ENCODE measurements at places on chromosomes 7 and 10.

GRCh38 chr10:16681521-16681920 is 135.7 kb downstream of the RSU1 start:
- no peak for DNase-seq

DNA sequence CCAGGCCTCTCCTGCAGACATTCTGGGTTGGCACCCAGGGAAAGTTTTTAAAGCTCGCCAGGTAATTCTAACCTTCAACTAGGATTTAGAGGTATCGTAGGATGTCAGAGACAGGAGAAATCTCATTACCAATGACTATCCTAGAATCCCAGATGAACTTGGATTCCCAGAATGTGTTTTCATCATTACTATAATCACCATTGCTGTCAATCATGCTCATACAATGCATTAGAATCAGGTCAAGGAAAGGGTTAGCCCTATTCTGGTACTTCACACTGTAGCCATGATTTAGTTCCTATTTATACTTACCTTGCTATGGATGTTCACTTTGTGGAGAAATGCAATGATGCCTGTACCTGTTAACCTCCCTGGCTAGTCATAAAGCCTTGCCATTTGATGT is 67.0 kb upstream of the GPR158 start:
- DNase-seq = no peak

GRCh38 chr10:45308707-45309106 is 6.7 kb downstream of the OR13A1 start:
- no peak for DNase-seq

DNA sequence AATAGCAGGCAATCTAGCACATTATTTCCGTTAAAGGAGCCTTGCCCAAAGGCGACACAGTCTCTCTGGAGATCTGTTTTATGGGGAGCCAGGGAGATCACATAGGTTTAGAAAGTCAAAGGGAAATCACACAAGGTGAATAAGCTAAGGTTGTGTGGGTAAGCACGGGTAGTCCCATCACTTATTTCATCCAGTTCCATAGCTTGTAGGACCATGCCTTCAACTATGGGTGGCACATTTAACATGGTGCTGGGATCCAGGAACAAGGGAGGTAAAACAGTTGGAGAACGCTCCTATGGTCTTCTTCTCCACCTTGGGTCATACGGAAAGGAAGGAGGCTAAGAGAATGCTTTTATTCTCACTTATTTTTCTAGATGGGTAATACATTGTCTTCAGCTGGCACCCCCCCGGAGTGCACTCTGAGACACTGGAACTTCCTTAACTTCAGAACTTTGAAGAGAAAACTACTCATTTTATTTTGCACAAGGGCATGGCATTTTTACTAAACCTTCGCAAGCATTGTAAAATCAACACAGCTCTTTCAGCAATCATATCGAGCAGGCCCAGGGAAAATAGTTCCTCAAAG is 435.4 kb downstream of the KIF20B start:
- no peak for DNase-seq

DNA sequence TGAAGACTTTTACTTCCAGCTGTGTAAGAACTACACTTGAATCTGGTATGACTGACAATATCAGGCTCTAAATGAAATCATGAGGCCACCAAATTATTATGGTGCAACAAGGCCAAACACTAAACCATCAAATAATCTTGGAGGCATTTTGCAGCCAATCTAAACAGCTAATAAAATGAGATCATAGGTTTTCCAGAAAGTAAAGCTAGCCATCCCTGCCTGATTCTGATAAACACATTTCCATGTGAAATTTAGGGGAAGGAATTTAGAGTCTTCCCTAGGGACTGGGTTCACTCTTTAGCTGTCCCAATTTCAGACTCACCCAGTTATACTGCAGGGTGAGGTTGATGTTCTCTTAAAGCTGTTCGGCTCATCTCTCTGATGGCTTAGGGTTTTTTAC is 190.3 kb upstream of the TMEM196 start:
- no peak for DNase-seq

- no peak for DNase-seq
Measured at GRCh38 chr10:7795605-7796004, 7.6 kb downstream of the ATP5F1C start.

- no peak for DNase-seq
Measured at GRCh38 chr10:78981970-78982281, 86.8 kb upstream of the ZMIZ1 start.

- no peak for DNase-seq
Measured at GRCh38 chr7:95517870-95518269, 32.1 kb downstream of the ASB4 start.

DNA sequence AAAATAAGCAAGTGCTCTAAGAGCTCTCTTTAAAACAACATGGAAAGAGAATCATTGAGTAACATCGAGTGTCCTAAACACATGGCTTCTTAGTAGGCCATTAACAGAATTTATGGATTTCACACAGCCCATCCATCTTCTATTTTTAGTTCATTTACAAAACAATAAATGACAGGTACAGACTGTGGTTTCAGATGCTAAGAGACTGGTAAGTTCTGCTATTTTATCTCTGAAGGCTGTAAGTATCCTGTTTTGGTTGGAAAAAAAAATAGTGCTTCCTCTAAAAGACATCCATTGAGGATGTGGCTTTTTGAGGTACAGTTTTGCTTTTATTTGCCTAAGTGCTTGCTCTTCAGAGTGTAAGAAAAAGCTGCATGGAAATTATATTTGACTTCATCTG is 27.4 kb upstream of the GNAI1 start:
- no peak for DNase-seq

- no peak for DNase-seq
Measured at GRCh38 chr7:152924238-152924637, 164.7 kb downstream of the ACTR3B start.

DNA sequence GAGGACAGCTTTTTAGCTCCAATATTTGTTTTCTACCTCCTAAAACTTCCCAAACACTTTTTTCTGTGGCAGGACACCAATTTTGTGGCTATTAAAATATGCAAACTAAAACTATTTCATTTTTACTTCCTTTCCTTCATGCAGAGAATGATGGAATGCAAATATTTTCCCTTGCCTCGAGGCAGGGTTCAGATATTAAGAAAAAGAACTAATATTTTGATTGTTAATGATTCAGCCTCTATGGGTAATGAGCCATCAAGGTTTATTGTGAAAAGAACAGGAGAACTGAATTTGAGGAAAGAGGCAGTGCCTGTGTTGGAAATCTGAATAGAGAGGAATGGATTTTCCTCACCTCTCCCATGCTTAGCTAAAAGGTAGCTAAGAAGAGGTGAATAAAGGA is 43.1 kb upstream of the CASD1 start:
- DNase-seq = no peak

DNA sequence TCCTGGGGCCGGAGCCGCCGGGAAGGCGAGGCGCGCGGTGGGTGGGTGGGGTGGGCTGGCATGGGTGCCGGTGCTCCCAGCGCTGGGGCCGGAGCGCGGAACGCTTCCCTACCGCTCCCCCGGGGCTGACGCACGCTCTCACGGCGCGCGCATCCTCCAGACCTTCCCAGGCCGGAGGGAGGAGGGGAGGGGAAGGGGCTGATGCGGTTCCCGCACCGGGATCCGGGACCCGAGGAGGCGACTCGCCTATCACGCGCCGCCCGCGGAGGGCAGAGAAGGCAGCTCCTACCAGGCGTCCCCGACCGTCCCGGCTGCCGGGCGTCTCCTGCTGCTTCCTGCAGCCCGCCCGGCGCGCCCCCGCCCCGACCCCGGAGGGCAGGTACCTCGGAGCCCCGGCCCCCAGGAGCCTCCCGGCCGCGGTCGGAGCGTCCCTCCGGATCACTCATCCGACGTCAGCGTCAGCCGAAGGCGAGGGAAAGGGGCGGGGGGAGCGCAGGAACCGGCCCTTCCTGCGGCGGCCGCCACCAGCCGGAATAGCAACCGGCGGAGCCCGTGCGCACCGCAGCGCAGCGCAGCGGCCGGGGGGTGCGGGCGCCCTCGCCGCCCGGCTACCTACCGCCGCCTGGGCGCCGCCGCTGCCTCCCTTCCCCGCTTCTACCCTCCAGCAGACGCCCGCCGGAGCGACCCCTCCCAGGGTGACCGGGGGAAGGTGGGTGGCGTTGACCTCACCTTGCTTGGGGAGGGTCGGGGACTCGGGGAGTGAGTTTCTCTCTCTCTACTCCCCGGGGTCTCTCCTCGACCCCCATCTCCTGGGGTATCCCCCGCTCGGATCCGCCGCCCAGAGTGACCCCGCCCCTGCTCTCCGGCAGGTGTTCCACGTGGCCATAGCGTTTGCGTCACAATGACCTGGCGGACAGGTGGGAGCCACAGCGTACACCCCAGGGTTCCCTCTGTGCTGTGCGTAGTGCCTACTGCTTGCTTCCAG is at the start of gene ICA1:
ICA1 (minus strand) TSS at position 457 of the 985 bp plus-strand sequence. CDS start 26,241 bp downstream, outside the sequence.
- DNase-seq = peak; percentile 86

DNA sequence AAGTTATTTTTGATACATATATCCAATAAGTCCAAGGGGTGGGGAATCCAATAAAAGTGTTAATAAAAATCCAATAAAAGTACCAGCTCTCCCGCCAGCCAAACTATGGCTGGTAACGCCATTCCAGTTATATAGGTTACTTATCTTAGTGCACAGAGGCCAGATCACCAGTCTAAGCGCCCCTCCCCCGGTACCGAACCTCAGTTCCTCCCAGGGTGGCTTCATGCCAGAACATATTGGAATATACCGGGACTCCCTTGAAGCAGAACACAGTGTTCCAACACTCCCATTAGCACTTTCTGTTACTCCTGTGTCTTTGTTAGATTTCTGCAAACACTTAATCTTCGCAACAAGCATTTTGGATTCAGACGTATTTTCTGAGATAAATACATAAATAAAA is 7.5 kb downstream of the FBH1 start:
- no peak for DNase-seq

DNA sequence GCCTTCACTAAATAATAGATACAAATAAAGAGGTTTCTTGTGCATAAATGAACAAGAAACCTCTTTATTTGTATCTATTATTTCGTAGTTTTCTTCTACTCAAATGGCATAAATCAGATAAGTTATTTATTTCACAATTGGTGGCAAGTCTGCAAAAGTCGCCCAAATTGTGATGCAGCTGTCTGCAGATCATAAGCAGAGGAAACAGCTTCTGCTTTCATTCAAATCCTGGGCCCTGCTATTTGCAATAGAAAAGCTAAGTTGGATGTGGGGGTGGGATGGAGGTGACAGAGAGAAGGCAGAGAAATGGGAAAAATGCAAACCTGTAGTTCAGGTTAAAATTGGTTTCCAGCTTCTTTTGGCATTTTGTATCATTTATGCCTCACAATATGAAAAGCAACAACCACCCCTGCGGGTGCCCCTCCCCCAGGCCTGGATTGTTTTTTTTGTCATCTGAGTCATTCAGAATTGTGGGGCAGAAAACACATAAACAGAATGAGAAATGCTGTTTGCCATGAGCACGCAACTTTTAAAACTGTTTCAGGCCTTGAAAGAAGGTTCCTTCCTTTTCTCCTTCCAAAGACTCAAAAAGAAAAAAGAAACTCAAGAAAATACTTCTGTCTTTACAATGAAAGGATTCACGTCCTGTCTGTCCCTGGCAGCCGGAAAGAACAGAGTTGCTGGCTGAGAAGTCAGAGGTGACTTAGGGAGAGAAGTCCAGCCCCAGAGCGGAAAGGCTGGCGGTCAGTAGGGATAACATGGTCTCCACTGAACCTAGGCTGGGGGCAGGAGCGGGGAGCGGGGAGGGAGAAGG is 132.9 kb downstream of the BAMBI start:
- DNase-seq = no peak

- no peak for DNase-seq
Measured at GRCh38 chr10:101305320-101306241, 48.4 kb upstream of the BTRC start.

DNA sequence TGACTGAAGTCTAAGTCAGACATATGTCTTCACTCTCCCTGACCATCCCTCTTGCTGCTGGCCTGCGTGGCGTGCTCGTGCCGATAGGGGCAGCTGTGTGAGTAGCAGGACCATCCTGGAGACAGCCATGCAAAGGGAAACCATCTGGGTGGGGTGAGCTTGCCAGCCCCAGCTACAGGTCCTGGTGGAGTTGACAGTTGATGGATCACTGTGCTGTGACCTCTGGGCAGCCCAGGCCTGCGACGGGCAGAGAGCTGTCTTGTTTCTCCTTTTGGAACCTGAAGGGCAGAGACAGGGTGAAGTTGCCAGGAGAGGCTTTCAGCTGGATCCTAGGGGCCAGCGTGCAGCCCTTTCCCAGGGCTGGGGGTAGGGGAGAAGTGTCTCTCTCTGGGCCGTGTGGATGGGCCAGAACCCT is 44.7 kb downstream of the GRK5 start:
- DNase-seq = no peak

All from NCI-H1092 (cell line).